Urinary bladder (tissue), 4 donors: ENCODE measurements at places on chromosomes 2 and 18. TPM values are rescaled to one million over a fixed set of nuclear protein-coding genes. Genes with fewer than 3 reads are reported as not detected.

DNA sequence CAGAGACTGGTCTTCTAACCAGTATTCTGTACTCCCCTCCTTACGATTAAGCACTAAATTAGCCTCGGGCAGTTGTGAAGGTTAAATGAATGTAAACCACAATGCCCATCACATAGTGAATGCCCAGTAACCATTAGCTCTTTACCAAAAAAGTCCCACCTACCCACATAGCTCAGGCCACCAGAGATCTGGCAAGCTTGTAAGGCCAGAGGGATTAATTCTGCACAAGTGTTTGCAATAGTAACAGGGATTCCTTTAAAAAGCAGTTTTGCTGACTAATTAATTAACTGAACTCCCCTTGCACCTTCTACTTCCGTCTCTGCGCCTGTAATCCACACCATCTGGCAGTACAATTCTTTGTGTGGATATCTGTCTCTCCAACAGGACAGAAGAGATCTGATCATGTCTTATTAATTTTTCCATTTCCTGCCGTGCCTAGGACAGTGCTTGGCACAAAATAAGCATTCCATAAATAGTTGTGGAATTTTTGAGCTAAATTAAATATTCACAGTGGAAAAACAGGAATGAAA, 36.2 kb upstream of the IGFBP2 start:
- no peak for DNase-seq

DNA sequence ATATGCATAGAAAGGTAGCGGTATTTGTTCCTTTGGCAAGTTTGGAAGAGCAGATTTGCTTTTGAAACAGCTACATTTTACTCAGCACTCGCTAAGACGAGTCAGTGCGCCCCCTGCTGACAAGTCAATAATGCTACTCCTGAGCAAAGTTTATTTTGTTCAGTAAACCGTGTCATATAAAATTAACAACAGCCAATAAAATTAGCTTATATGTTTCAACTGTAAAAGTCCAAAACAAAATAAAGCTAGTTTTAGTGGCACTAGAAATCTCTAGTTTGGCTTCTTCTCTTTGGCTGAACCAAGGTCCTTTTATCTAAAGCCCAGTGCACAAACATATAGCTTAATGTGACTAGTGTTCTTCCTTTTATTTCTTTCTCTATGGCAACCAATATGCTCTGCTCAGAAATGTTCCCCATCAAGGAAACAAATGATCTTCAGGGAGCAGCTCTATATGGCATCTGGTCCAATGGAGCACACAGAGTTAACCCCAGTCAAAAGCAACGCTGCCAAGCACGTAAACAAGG, 4.2 kb upstream of the POU3F3 start:
- no peak for DNase-seq

DNA sequence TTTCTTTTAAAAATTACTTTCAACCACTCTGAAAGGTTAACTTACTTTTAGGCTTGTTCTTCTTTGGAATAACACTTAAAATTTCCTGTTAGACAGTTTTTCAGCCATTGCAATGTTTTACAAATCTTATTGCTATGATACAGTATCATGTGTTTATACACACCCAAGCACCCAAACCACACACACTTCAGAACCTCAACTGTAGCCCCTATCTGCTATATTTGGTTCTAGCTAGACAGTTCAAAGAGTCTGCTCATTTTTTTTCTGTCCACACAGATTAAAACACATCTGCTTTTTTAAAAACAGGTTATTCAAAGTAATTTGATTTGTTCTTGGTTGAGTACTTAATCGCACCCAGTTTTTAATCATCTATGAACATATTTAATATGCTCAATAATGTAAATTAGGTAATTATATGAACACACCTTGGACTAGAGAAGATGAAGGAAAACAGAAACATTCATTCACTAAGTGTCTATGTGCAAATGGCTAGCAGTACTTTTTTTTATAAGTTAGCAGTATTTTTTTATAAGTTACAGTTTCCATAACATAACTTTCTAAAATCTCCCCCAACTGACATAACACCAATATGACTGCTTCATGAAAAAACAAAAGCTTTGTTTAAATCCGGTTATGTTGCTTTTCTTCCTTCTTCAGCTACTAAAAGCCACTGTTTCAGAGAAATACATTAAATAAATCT, 17.6 kb downstream of the FBXO11 start:
- DNase-seq, result no peak

GRCh38 chr2:165624470-165624800, 154.9 kb downstream of the CSRNP3 start:
- no peak for DNase-seq

DNA sequence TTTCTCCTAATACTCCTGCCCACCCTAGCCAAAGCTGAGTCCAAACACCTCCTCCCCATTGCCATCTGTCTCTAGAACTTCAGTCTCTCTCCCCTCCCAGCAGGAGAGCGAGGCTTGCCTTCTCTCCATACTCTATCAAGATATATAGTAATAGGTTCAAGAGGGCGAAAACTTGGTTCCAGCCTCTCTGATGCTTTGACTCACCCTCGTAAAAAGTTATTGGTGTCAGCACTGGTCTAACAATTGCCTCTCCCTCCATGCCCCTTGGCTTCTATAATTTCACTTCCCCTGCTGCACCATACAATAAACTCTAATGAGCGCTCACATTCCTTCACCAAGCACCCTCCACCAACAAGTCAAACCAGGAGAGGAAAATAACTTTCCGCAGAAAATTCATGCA, 797.3 kb downstream of the BCL11A start:
- DNase-seq, result no peak

- no peak for DNase-seq
These were observed 76.3 kb upstream of the FRZB start for GRCh38 chr2:182942756-182943155.

DNA sequence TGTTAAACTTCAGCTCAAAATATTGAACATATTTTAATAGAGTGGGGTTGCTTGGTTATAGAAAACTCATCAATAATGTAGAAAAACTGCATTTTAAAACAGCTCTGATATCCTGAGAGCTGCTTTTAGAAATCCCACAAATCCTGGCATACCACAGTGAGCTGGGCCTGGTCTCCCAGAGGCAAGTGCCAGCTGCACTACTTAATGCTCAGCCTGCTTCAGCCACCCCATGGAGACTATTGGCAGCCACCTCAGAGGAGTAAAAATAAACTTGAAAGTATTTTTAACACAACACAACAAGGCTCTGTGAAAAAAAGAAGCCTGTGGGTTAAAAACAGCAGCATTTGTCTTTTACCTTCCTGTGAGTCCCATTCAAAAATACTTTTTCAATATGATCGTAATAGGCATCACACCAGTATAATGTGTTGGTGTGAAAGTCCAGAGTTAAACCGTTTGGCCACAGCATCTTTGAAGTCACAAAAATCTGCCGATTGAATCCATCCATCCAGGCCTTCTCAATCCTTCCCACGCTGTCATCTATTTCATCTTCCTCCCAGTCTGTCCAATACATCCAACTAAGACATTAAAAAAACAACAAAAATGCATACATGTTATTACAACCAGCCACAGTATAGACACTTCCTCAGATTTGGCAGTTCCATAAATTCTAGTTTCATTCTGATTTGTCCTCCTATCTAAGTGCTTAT, 1115.3 kb downstream of the LRP1B start:
- DNase-seq, result no peak

DNA sequence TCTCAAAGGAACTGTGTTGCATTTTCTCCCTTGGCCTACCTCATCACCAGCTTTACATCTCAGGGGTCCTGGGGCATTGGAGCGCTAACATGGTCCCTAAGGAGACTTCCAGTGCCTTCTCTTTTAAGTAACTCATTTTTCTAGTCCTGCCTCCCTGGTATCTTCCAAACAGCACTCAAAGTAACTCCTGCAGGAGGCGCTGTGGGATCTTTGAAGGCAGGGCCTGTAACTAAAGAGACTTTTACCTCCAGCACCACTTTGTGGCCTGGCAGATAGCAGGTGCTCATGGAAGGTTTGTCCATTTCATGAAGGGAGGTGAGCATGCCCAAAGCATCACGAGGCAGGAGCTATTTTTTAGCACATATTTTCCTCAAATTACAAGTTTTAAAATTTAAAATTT, 411.0 kb upstream of the GYPC start:
- DNase-seq, result no peak

DNA sequence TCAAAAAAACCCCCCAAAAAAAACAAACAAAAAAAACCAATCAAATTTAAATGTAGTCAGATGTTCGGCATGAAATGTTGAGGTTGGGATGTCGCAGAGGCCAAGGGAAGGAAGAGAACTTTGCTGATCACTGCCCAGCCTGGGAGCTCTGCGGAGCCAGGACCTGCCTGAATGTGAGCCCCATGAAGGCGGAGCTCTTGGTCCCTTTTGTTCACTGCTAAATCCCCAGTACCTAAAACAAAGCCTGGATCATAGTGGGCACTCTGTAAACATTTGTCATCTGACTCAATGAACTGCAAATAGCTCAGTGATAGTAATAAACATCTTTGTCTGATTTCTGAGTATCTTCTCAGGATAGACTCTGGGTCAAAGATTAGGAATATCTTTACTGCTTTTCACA, 64.0 kb downstream of the NGEF start:
- no peak for DNase-seq

DNA sequence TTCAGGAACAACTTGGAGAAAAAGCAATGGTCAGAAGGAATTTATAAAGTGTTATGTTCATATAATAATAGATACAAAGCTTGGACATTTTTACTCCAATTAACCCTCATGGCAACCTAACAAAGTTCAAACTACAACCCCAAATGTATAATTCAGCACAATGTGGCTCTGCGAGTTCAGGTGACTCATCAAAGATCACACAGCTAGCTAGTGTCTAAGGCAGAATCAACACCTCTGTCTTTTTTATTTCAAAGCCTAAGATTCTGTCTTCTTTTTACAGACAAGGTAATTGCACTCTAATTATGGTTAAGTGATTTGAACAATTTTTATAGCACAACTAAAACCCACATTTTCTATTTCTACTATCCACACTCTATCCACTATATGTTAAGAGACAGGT, 90.5 kb downstream of the CHST9 start:
- no peak for DNase-seq

GRCh38 chr2:160401895-160402294, 91.7 kb downstream of the RBMS1 start:
- no peak for DNase-seq

- DNase-seq, result no peak
These were observed 14.8 kb downstream of the LPIN1 start for GRCh38 chr2:11761259-11761658.

- DNase-seq, result no peak
These were observed 18.7 kb upstream of the DUSP2 start for GRCh38 chr2:96163768-96164429.

DNA sequence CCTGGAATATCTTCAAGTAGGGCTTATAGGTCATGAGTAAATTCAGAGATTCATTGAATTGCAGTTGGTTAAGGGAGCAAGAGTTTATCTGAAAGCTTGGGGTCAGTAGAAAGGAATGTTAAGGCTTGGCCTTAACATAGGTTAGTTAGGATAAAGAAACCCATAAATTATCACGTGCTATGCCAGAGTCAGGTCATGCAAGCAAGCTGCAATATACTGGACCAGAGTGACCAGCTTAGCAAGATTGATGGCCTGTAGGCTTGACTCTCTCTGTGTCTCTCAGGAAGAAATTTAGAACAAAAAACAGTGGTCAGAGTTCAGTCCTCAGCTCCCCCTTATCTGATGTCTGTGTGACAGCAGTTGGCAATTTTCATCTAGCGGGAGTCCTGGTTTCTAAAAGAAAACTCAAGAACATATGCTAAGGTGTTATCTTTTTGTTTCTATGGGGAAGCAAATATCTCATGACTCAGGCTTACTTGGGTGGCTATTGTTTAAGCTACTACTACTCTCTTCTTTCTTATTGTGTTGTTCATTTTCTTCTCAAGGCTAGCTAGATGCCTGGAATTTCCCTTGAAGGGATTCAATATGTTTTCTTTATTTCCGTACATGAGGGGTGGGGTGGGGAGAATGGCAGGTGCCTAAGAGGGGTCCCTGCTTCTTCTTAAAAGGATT, 28.7 kb upstream of the MARCO start:
- DNase-seq, result no peak

Gene RPL37A
- 5,486 TPM for polyA plus RNA-seq

Gene G6PC2
- not detected for polyA plus RNA-seq

Gene ACP1
- polyA plus RNA-seq, result 84.5 TPM

Gene TUBB8B
- 0.28 TPM for polyA plus RNA-seq

Gene CD226
- 0.89 TPM for polyA plus RNA-seq

Gene SH3RF3
- 12.6 TPM for polyA plus RNA-seq

Gene ZNF396
- polyA plus RNA-seq, result 1.3 TPM

Gene RHOB
- 1,467 TPM for polyA plus RNA-seq

Gene CIB4
- polyA plus RNA-seq, result not detected
